Hematopoietic multipotent progenitor cell (in vitro differentiated cells): ENCODE measurements at places on chromosomes 1 and 21. TPM values are rescaled to one million over a fixed set of nuclear protein-coding genes. Genes with fewer than 3 reads are reported as not detected.
A peak's percentile ranks its signal among the peaks of the same experiment; 100 is the strongest.

KRTAP19-6 gene
- total RNA-seq = not detected

NR1I3 gene
- not detected for total RNA-seq

AIRE gene
- total RNA-seq = 0.27 TPM

SLC2A1 gene
- 83.5 TPM for total RNA-seq

GPR3 gene
- 4.3 TPM for total RNA-seq

CFHR1 gene
- total RNA-seq = not detected

MYBPHL gene
- not detected for total RNA-seq

B3GALT2 gene
- not detected for total RNA-seq

KIF26B gene
- 0.54 TPM for total RNA-seq

CA14 gene
- total RNA-seq = not detected

DNA sequence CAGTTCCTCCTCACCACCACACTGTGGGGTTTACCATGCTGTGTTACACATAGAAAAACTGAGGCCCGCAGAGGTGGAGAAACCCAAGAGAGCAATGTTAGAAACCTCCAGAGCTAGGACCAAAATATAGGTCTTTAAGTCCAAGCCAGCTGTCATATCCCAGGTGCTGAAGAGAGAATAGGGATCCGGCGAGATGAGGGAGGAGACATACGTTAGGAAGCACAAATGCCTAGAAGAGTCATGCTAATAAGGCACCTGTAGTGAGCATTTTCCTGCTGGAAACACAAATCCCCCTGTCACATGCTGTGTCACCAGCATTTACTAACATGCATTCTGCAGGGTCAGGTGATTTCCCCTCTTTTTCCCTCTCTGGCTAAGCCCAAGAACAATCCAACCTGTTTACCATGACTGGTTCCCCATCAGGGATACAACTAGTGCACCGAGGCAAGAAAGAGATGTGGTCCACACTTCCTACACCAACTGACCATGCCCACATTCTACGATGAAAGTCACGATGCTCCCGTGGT is 168.6 kb upstream of the CAMK1G start:
- no peak for DNase-seq

- no peak for DNase-seq
Measured at GRCh38 chr1:64632936-64633335, 111.9 kb upstream of the RAVER2 start.

DNA sequence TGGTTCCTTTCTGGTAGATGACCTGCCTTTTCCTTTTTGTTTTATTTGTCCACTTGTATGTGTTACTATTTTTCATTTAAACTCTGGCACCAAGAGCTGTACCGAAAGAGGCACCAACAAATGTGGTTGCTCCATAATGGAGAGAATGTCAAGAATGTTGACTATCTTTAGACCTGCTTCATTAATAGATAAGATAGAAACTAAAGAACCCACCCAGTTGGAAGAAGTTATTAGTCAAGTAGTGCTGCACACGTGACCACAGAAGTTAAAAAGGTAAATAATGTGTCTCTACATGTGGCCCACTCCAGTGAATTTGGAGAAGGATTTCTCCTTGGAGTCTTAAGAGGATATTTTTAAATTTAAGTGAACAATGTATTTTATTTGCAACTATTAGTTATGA is 9.3 kb downstream of the ATP1A1 start:
- no peak for DNase-seq

DNA sequence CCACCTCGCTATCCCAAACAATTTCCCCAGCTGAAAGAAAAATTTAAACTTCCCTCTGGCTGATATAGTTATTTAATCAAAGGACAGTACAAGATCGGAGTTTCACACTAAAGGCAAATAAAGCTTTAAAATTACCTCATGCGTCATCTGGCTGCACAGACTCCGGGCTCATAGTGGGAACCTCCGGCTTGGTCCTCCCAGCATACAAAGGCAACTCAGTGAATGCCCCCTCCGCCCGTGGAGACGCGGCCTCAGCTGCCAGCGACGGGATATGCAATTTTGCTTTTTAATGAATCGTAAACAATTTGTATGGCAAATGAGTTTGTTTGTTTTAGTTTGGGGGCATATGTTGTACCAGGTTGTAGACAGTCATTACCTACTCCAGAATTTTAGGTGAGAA is 214.6 kb upstream of the NFIA start:
- no peak for DNase-seq

- no peak for DNase-seq
Measured at GRCh38 chr1:10651793-10652192, 144.7 kb downstream of the CASZ1 start.

DNA sequence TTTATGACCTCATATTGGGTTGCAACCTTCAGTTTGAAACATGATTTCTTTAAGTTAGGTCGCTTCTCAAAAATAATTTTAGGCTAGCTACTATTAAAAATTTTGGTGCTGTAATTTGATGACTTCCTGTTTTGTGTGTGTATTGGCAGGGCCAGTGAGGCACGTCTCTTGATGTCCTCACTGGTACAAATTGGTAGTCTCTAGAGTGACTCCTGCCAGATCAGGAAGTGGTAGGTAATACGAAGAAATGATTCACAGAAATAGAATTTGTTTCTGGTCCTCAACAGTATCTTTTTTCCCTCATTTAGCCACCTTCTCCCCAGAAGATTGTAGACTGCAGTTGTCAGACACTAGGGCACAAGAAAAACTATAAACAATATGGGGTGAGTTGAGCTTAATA is 120.9 kb upstream of the KIAA1614 start:
- DNase-seq = no peak

GRCh38 chr1:208997726-208998312 is 585.7 kb upstream of the CAMK1G start:
- DNase-seq = peak; percentile 4
